ENCODE measurements at places on chromosomes 16 and 17.
A peak's percentile ranks its signal among the peaks of the same experiment; 100 is the strongest.

DNA sequence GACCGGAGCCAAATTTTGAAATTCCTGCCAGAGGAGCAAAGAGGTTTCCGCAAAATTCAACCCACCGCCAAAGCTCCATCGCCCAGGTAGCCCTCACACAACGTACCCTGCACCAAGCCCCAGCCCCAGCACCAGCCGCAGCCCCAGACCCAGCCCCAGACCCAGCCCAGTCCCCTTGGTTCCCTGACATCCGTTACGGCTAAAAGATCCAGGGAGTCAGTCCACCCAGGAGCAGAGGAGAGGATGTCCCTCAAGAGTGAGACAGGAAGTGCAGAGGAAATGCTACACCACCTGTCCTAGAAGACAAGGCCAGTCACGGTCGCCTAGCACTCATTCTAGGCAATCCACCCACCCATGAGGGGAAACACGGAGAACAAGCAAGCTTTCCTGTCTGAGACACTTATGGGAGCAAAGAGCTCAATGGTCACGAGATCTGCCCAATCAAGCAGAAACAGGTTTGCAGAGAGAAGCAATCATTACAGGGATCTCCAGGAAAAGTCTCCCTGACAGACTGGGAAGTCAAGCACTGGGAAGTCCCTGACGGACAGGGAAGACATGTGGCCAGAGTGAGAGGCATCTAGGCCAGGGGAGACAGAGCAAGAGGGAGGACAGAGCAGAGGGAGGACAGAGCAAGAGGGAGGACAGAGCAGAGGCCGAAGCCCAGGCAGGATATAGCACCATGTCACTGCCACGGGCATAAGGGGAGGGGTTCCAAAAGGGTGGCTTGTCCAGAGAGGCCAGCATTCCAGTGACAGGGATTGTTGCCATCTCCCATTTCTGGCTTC, 15.0 kb upstream of the KCNJ18 start:
- no peak for DNase-seq

DNA sequence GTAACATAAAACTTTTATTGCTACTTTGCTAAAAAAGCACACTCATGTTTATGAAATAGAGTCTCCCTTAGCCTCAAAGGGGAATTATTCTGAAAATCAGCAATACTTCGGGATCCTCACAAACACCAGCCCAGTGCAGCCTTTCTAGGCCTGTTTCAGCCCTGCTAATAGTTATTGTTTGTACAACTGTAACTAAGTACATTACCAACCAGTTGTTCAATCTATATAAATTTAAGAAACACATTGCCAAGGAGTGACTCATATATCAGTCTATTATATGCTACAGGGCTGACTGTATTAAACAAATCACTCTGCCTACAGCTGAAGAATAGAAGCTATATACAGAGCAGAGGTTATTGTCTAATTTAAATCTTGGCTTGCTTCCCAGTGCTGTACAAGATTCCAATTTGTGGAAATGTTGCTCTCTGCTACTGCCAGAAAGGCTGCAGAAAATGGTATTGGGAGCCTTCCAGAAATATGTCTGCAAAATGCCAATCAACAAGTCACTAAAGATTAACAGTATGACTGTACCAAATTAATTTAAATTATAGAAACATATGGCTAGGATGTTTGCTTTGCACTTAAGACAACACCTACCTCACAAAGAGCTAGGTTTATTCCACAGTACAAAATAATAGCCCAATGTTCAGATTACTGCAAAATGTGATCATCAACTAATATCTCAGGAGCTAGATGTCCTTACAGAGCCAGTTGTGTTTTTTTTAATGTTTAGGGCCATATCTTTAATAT, 49.7 kb downstream of the TOX3 start:
- no peak for DNase-seq

GRCh38 chr17:63881935-63882601, at the start of gene GH2:
TSS of gene GH2 (minus strand) at chr17:63881944. CDS start at chr17:63881801, 143 bp downstream.
- peak; percentile 63 for DNase-seq

- DNase-seq = peak; percentile 16
Measured at GRCh38 chr16:70508752-70509151, 14.6 kb downstream of the COG4 start.

GRCh38 chr17:47208744-47209488, at the start of gene MYL4:
TSS of gene MYL4 (plus strand) at chr17:47209348. CDS start at chr17:47209423, 75 bp downstream.
- DNase-seq = peak; percentile 18

DNA sequence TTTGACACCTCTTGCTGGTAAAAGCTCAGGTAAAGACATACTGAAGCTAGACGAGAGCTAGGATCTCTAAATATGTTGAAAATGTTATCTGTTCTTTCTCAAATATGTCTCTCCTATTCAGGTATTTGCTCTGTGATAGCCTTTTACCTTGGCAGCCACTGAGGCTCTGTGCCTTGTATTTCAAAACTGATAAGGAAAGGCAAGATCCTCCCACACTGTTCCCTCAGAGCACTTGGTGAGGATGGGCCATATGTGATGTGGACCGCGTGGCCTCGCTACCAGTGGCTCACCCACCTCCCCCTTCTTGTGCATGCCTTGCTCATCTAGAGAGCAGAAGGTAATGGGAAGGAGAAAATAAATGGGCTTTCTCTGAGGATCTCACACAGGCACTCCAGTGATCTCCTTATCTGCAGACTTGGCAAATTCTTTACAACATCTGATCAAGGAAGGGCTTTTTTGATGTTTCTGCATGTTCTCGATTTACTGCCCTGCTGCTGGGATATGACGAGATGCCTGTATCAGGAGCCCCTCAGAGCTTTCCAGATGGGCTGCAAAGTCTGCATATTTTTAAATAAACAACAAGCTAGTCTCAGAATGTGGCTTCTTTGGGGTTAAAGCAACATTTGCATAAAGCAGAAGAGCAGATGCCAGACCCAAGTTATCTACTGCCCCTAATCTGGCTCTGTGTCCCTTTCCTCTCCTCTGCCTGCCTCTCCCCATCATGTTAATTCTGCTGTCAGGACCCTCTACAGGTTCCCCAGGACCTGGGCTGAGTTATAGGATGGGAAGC, 16.9 kb downstream of the HOXB1 start:
- no peak for DNase-seq

DNA sequence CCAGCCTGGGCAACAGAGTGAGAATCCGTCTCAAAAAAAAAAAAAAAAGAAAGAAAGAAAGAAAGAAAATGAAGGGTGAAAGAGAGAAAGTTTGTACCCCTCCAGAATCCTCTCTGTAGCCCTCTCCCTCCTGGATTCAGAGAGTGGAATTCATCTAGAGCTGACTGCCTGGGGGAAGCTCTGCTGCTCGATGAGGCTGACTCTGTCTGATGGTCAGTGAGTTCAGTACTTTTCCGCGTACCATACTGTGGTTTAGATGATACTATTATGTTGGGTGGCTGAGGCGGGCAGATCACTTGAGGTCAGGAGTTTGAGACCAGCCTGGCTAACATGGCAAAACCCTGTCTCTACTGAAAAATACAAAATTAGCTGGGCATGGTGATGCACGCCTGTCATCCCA, 14.8 kb downstream of the TMEM94 start:
- DNase-seq = no peak

GRCh38 chr16:9053006-9053601, 38.3 kb upstream of the HAPSTR1 start:
- DNase-seq = peak; percentile 84

DNA sequence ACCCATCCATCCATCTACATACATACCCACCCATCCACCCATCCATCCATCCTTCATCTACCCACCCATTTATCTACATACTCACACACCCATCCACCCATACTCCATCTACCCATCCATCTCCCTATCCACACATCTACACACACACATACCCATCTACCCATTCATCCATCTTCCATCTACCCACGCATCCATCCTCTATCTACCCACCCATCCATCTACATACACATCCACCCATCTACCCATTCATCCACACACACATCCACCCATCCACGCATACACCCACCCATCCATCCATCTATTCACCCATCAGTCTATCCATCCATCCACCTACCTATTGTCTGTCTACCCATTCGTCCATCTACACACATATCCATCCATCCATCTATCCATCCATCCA, 227.8 kb downstream of the ZNF423 start:
- DNase-seq = no peak

DNA sequence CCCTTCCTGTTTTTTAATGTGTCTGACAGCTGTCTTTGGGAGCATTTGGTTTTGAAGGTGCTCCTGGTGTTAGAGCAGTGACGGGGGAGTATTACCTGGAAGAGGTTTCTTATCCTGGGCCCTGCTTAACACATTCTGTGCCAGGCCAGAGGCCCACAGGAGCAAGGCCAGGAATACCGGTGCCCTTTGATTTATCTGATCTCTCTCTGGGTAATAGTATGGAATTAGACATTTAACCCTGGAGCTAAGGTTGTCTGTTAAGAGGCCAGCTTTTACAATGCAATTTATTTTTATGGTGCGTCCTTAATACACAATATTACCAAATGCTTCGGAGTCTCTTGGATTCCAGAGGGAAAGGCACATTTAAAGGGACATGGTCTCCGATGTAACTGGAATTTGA, 37.2 kb upstream of the GSE1 start:
- DNase-seq = no peak

DNA sequence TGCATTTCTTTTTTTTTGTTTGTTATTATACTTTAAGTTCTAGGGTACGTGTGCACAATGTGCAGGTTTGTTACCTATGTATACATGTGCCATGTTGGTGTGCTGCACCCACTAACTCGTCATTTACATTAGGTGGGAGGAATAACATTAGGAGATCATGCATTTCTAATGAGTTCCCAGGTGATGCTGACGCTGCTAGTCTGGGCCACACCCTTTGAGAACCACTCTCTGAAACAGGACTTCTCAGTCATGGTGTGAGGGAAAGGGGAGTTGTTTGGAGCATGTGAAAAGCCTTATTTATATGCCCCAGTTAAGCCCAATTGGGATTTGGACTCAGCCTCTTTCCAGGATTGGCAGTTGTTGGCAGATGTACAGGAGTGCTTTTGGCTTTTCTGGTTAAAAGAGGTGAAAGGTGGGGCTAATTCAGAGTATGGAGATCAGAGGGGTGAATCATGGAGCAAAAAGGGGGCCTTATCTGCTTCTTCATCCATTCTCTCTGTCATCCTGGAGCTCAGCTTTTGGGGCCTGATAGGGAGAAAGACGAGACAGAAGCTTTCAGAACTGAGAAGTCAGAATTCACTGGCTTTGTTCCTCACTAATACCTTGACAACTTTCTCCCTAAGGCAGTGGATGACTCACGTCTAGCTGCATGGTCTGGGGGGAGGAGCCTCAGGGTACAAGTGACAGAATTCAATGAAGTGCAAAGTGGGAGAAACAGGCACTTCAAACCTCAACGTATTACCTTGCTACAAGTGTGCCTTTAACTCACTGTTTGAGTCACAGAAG, 180.0 kb upstream of the CACNG3 start:
- DNase-seq = no peak

GRCh38 chr16:12600116-12600515, 203.6 kb downstream of the CPPED1 start:
- DNase-seq = no peak

- peak; percentile 88 for DNase-seq
Measured at GRCh38 chr16:89602273-89602951, 11.0 kb upstream of the DPEP1 start.

DNA sequence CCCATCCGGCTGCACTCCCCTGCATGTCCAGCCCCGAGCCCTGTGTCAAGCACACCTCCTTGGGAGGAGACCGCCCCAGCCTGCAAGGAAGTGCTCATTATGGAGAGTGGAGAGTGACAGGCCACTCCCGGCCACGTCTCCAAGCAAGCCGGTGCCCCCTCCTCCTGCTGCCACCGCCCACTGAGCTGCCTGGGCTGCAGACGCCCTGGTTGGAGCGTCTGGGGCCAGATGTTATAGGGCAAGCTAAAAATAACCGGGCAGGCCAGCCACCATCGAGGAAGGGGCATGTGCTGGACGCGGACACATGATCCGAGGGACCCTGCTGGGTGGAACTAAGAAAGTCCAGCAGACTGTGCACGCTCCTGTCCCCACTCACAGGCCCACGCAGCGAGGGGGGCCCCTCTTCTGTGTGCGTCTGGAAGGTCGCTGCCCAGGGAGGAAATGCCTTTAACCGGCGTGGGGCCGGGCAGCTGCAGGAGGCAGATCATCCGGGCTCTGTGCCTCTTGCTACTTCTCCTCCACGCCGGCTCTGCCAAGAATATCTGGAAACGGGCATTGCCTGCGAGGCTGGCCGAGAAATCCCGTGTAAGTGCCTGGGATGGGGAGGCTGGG, at the start of gene WFDC1:
WFDC1 (plus strand) TSS at position 348 of the 612 bp plus-strand sequence; CDS start at position 442, 94 bp downstream.
- peak; percentile 77 for DNase-seq

DNA sequence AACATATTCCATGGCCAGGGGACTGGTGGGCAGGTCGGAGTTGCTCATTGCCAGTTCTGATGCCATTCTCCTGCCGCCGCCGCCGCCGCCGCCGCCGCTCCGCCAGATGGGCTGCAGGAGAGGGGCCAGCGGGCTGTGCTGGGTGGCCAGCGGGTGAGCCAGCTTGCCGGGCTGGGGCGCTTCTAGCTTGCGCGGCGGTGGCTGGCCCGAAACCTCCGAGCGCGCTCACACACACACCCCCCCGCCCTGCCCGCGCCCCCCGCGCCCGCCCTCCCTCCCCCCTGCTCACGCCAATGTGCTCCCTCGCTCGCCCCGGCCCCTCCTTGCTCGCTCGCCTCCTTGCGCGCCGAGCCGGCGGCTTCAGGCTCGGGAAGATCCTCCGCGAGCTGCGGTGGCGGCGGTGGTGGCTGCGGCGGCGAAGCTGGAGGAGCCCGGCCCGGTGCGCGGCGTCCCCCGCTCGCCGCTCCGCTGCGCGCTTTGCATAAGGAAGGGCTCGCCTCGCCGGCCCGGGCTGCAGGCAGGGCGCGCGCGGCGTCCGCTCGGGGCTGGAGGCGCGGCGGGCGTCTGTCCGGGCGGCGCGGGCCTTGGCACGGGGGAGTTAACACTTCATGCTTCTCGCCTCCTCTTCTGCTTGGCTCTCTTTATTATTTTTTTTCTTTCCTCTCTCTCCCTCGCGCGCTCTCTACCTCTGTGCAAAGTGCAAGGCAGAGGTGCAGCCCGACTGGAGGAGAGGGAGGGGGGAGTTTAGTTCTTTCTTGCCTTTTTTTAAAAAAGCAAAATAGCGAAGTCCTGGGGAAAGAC, 500 bp downstream of the MAF start:
- DNase-seq = peak; percentile 6

GRCh38 chr17:7929158-7930023, at the start of gene KCNAB3:
TSS of gene KCNAB3 (minus strand) at chr17:7929856. CDS start at chr17:7929435, 421 bp downstream.
- peak; percentile 84 for DNase-seq

- DNase-seq = peak; percentile 67
Measured at GRCh38 chr16:74563828-74564263, 43.1 kb downstream of the GLG1 start.

- DNase-seq = no peak
Measured at GRCh38 chr17:47733674-47734410, 806 bp downstream of the TBX21 start.
